ENCODE measurements at places on chromosomes 3 and 15.

DNA sequence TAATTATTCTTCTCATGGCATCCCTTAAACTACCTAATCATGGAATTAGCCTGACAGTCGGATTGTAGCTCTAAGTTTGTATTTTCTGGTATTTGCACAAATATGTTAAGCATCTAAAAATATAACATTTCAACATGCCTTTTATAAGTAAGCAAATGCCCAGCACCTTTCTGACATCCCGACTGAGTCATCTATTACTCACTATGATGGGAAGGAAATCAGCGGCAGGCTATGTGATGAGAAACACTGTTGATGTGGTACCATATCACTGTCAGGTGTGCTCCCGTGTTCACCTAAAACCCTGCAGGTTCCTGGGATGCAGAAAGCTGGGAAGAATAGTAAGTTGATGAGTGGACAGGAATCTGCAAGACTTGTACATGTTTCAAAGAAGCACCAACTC is 367.8 kb upstream of the IL12A start:
- no peak for DNase-seq

GRCh38 chr3:185081521-185081920 is 71.3 kb downstream of the C3orf70 start:
- no peak for DNase-seq

DNA sequence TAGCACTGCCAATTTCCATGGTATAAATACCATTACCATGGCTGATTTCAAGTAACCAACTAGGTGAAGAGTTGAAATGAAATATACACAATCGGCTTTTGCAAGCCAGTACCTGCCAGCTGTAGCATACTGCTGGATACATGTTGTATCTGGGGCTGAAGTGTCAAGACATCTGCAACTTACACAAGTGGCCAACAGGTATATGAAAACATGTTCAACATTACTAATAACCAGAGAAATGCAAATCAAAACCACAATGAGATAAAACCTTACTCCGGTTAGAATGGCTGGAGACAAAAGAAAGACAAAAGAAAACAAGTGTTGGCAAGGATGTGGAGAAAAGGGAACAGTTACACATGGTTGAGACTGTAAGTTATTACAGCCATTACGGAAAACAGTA is 11.6 kb downstream of the ATOSA start:
- no peak for DNase-seq

- DNase-seq, result no peak
Measured at GRCh38 chr3:120450600-120451271, at the start of gene FSTL1. Gene FSTL1, minus strand, starts transcription at chr3:120450992. Its CDS starts 246 bp downstream, at chr3:120450746.

GRCh38 chr15:70636540-70637165 is 126.7 kb downstream of the UACA start:
- DNase-seq, result no peak

GRCh38 chr3:13197795-13198194 is 124.6 kb upstream of the IQSEC1 start:
- no peak for DNase-seq

GRCh38 chr3:115071166-115071565 is 75.9 kb downstream of the ZBTB20 start:
- no peak for DNase-seq

DNA sequence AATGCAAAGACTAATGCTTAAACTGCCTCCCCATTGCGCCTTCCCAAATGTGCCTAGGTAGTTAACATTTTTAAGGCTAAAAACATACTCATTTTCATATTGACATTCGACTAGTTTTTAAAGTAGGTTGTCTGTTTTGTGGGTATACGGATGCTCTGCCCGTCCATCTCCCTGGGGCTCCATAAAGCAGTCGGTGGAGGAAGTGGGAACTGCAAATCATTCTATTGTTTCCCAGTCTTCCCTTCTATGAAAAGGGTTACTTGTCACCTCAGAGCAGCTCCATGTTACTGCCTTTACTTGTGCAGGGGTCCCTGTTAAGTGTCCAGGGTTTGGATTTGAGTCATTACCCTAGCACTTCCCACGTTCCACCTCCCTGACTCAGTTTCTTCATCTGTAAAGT is 10.9 kb downstream of the CHCHD6 start:
- DNase-seq, result no peak

DNA sequence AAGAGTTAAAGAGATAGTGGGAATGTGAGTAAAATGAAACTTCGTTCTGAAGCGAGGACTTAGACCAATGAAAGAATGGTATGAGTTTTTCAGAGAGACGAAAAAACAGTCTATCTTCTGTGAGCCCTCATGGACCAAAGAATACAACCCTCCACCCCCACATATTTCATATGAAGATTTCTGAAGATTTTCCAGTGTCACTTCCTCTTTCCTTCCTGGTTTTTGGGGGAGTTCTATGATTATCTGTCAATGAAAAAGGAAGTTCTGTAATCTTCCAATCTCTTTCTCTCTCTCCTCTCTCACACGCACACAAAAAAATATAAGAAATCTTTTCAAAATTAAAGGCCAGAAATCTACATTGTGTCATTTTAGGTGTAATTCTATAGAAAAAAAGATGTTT is 27.7 kb downstream of the CMSS1 start:
- no peak for DNase-seq

DNA sequence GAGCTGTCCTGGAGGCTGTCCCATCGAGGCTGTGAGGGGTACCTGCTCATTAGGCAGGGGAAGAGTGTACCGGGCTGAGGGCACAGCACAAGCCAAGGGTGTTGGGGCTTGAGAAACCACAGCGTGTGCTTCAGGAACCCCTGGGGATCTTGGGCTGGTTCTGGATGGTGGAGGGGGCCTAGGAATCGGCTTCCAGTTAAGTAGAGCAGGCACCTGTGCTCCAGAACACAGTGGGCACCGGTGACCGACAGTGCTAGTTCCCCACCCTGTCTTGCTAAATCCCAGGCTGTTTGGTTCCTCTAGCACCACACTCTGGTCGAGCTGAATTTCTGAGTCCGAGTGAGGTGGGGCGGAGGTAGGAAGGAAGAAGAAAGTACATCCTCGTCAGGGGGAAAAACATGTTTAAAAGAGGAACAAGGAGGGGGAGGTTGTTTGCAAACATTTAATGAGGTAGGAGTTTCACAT is 29.1 kb downstream of the SLC6A6 start:
- DNase-seq, result no peak

All from activated T-cell treated with anti-CD3 and anti-CD28 coated beads, Interleukin-2, amount 50 U/mL, for 48 hours (primary cell).